ENCODE measurements at places on chromosomes 5 and 9. TPM values are rescaled to one million over a fixed set of nuclear protein-coding genes. Genes with fewer than 3 reads are reported as not detected.

- DNase-seq: peak; percentile 68
Measured at GRCh38 chr5:172617817-172618216, 23.2 kb upstream of the NEURL1B start.

The FBP1 gene
- 4.2 TPM for total RNA-seq

DNA sequence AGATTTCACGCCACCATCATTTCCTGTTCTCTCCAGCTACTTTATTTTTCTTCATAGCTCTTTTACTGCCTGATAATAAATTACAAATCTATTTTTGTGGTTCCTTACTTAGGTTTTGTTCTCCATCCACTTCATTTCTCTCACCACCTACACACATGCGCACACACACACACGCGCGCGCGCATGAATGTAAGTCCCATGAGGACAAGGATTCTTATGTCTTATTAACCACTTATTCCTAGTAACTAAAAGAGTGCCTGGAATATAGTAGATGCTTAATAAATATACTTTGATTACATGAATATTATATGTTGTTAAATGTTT is 116.5 kb downstream of the TRPM6 start:
- no peak for DNase-seq

DNA sequence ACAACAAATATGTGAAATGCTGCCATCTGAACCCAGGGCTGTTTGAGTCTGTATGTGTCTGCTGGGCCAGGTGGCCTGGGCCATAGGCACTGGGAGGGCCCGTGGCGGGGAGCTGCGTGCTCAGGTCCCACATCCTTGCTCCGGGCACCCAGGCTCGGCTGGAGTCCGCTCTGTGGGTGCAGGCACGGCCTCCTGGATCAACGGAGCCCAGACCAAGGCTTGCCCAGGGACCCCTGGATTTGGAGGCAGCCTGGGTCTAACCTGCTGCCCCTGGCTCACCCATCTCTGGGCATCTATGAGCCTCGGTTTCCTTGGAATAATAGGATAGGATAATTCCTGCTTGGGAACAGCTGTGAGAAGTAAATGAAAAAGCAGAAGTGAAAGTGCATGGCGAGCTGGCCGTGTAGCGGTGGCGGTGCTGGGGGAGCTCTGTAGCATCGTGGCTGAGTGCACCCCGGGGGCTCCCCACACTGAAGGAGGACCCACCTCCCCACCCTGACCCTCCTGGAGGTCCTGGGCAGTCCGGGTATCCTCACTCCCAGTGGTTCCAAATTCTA is 1.2 kb downstream of the CDHR2 start:
- no peak for DNase-seq

GRCh38 chr5:41736641-41737040 is 133.6 kb downstream of the OXCT1 start:
- DNase-seq: no peak

GRCh38 chr5:122565331-122565730 is 209.5 kb upstream of the SNX2 start:
- no peak for DNase-seq

The OXCT1 gene
- total RNA-seq: 44.2 TPM

DNA sequence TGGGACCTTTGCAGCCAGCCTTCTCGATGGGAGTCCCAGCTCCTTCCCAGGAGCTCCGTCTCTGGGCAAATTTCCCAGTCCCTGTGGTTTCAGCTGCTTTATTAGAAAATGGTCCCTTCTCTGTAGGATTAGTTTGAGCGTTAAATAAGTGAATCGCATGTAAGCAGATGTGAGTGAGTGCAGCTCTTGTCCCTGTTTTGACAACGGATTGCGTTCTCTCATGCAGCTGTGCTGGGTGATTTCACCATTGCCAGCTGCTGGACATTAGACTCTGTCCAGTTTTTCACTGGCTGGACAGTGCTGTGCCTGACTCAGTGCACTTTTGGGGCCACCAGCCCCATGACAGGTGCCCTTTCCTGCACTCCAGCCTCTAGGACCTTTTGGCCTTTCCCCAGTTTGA is 11.6 kb upstream of the CEL start:
- DNase-seq: no peak

GRCh38 chr5:151896031-151896691 is 28.5 kb downstream of the GLRA1 start:
- no peak for DNase-seq

- DNase-seq: no peak
Measured at GRCh38 chr5:111254613-111255012, 30.4 kb downstream of the CAMK4 start.

The ZNF300 gene
- 5.5 TPM for total RNA-seq

All from posterior vena cava (tissue), 2 donors.